ENCODE measurements at places on chromosomes 5 and 9.

DNA sequence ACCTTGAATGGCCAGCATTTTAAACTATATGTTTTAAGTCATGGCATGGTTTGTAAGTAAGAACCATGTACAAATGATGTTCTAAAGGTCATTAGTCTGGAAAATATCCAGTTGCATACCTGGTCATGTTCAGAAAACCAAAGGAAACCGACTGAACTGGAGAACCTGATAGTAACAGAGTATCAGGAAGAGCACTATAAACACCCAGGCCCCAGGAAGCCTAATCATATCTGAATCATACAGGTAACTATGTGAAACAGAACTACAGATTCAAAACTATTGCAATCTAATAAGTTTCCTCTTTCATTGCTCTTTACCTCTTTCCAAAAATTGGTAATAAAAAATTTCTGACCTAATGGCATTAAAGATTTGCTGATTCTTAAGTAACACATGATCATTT lies 500.3 kb downstream of the ARHGEF28 start:
- no peak for DNase-seq

GRCh38 chr9:37952731-37953130 lies 48.8 kb upstream of the SLC25A51 start:
- no peak for DNase-seq

GRCh38 chr9:21968331-21969010 lies 25.7 kb downstream of the CDKN2A start:
- DNase-seq = no peak

- DNase-seq = no peak
Observed at GRCh38 chr5:18687429-18687828, 1053.2 kb downstream of the TAF11L14 start.

DNA sequence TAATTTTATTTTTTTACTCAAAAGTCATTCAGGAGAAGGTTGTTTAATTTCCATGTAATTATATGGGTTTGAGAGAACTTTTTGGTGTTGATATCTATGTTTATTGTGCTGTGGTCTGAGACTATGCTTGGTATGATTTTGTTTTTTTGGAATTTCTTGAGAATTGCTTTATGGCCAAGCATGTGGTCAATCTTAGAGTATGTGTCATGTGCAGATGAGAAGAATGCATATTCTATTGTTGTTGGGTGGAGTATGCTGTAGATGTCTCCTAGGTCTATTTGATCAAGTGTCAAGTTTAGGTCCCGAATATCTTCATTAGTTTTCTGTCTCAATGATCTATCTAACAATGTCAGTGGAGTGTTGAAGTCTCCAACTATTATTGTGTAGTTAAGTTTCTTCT lies 134.9 kb downstream of the HMHB1 start:
- DNase-seq = no peak

GRCh38 chr9:13735181-13735580 lies 455.7 kb upstream of the MPDZ start:
- DNase-seq = no peak

- DNase-seq = no peak
Observed at GRCh38 chr9:114908805-114909448, 21.5 kb downstream of the TNFSF8 start.

GRCh38 chr5:83516377-83516776 lies 44.8 kb downstream of the VCAN start:
- DNase-seq = no peak

GRCh38 chr9:110156416-110156815 lies 51.5 kb downstream of the C9orf152 start:
- no peak for DNase-seq

DNA sequence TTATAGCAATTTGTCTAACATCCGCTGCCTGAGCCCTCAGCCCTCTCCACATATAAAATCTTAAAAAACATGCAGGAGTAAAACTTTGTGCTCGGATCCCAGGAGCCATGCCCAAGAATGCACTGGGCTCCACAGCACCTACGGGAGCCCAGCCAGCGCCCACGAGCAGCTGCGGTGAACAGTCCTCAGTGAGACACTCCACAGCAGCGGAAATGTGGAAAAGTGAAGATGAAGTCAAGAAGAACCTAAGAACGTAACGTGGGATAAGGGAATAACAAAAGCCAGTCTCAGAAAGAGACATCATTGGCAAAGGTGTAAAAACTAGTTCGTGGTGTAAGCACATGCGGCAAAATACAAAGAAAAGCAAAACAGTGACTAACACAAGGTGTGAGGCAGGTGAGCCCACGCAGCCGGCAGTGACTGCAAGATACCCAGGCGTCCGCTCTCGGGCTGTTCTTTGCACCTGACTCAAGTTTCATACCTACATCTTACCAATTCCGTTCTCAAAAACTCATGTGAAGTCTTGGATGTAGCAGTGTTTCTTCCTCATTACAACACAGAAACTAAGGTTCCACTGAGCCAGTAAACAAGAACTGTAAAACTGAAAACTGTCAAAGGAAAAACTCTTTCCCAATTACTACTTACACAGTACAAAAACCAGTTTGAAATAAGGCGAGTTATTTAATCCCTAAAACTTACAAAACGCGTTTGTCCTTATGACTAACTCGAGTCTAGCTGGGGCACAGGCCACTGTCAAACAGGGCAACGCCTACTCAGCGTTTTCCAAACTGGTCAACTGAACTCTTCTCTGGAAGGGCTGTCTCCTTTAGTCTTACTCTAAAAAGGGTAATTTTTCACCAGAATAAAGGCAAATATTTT lies 1.7 kb downstream of the CAMSAP1 start:
- DNase-seq = no peak

DNA sequence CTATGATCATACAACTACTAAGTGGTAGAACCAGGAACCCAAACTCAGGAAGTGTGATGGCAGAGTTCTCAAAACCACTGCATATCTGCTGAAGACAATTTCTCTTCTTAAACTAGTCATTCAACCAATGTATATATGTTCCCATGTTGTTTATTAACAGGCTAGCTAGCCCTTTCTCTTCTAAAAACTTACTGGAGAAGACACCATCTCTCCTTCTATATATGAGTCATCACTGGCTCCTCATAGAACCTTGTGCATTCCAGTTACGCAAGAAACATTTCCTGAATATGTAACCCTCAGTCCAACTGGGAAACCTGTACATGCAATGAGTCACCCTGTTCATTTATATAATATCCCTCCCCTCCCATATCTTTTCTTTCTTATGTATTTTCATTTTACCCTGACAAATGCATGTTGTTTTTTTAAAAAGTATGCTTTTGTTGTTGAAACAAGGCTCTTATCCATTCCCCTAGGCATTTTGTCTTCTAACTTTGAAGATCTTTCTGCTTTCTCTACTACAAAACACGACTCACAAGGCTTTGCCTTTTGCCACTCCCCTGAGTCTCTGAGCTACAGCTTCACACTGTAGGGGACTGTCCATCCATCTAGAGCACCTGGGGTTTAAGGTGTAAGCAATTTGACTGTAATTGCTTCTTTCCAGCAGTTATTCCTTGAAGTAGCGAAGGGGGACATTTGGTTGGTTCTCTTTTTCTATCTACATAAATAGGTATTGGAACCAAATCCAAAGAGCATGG lies 119.5 kb downstream of the ANXA1 start:
- DNase-seq = no peak

DNA sequence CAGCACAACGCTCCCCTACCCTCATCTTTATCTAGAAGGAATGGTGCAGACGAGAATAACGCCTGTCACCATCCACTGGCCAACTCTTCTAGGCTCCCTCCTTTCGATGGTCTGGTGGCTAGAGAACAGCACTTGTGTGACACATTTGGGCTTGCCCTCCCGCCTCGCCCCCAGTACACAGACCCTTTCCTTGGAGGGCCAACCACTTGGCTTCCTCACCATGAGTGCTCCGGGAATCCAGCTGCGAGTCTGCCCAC lies 1.4 kb downstream of the GNAQ start:
- no peak for DNase-seq

DNA sequence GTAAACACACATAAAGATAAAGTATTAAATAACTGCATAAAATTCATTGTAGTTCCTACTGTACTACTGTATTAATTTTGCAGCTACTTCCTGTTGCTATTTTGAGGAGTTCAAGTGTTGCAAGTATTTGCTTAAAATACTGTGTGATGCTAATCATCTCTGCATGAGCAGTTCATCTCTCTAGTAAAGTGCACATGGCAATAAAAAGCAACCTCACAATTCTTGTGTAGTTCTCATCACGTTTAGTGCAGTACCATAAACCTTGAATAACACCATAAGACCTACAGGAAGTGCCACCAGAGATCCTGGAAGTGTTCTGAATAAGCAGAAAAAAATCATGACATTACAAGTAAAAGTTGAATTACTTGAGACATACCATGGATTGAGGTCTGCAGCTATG lies 34.6 kb downstream of the CPLANE1 start:
- DNase-seq = no peak

- DNase-seq = no peak
Observed at GRCh38 chr5:76365561-76365960, 37.5 kb upstream of the IQGAP2 start.

DNA sequence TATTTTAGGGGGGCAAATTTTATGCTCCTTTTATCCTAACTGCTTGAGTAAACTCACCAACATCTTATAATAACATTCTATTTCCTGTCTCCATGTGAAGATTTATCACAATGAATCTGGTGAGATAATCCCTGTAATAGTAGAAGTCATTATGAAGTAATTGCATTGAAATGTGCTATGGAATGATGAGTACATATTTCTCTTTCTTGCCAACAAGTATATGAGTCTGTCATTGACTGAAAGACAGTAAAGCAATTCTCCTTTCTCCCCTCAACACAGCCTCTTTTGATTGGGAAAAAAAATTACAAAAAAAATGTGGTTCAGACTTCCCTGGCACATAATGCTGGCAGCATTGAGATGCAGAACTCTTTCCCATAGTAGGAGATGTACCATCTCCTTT lies 459.2 kb upstream of the RGMB start:
- no peak for DNase-seq

DNA sequence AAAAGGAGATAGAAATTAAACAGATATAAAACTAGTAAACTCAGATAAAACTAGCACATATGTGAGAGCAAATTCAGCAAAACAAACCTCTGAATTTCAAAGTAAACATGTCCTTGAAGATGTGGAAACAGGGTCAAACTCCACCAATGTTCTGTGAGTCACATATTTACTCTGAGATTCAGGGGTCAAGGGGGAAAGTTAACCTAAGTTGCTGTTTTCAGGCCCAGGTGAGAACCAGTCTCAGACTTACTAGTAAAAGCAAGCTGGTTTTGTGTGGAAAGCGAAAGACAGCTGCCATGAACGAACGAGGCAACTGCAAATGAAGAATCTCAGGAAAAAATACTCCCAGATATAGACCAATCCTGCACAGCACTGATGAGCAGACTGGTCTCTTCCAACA lies 29.0 kb downstream of the PSMB7 start:
- DNase-seq = no peak

- DNase-seq = no peak
Observed at GRCh38 chr9:115437418-115437817, 319.5 kb upstream of the TNC start.

DNA sequence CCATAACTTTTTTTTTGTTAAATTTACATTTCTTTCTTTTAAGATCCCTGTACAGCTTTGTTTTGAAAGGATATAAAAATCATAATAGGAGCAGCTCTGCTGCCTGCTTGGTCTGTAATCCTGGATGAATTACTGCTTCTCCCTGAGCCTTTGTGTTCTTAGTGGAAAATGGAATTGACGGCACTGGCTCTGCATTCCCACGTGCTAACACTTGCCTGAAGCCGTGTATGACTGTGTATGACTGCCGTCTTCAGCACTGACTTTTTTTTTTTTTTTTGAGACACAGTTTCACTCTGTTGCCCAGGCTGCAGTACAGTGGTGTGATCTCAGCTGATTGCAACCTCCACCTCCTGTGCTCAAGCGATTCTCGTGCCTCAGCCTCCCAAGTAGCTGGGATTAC lies 4.8 kb downstream of the THG1L start:
- no peak for DNase-seq

- no peak for DNase-seq
Observed at GRCh38 chr5:61228691-61229280, 66.5 kb upstream of the SMIM15 start.

DNA sequence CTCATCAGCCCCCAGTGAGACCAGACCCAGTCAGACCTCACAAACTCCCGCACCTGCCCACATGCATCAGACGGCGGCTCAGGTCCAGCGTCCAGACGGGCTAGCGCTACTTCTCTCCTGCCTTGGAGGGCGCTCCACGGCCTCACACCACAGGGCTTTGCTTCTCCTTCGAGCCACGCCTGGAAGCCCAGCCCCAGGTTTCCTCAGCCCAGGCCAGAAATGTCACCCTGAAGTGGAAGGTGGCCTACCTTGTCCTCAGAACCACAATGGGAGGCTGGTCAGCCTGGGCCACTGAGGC lies 2.8 kb downstream of the NACC2 start:
- no peak for DNase-seq

GRCh38 chr5:154409230-154409840 lies 36.5 kb upstream of the SAP30L start:
- DNase-seq = no peak

DNA sequence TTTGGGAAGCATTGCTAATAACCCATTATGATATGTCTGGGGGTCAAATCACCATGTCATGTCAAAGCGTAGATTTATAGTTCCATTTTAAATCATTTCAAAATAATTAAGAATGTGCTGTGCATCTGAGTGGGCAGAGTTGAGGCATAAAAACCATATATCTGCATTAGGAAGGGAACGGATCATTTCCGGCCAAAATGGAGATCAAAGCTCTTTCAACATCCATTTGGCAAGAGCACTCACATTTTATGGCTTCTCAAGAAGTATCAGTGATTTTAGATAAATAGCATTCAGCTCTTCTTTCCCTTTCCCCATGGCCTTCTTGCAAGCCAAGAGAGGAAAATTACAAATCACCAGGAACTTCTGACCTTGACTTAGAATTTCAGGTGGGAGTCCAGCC lies 89.9 kb downstream of the HSPA4 start:
- DNase-seq = no peak

GRCh38 chr5:52784737-52785136 lies 3.0 kb upstream of the ITGA1 start:
- DNase-seq = no peak

GRCh38 chr5:145658435-145658834 lies 176.7 kb downstream of the PRELID2 start:
- DNase-seq = no peak

DNA sequence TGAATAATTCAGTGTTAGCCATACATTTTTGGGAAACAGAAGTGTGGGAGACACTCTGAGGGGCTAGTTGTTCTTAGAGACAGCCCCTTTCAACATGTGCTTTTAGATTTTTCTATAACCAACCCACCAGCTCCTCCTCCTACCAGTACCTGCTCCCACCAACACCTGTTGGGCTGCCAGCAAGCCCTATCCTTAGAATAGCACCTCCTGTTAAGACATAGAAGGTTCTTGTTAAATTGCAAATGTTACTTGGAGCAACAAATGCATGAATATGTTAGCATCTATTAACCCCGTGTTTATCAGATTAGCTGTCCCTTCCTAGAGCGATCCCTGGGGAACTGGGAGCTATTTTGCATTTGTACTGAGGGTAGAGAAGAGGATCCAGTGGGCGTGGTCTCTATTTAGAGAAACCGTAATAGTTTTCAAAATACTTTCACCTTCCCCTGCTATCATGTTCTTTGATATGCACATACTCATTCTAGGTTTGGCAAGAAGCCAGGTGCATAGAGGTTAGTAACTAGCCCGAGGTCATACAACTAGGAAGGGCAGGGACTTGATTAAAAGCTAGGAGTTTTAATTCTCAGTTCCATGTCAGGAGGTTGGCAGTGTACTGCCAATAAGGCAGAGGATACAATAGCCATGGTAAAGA lies 334.4 kb downstream of the KCTD16 start:
- DNase-seq = no peak

Measured in activated CD8-positive, alpha-beta memory T cell treated with anti-CD3 and anti-CD28 coated beads for 4 hours (primary cell).